ENCODE measurements at places on chromosomes 3 and 15. TPM values are rescaled to one million over a fixed set of nuclear protein-coding genes. Genes with fewer than 3 reads are reported as not detected.

The EHD4 gene
- 24.6 TPM for total RNA-seq

The GPR149 gene
- not detected for total RNA-seq

The SPG11 gene
- 98.2 TPM for total RNA-seq

The MCCC1 gene
- 47.4 TPM for total RNA-seq

The MTFMT gene
- 18.7 TPM for total RNA-seq

The AGTR1 gene
- total RNA-seq: 12.0 TPM

The BNC1 gene
- total RNA-seq: 18.2 TPM

The TRPC1 gene
- 12.0 TPM for total RNA-seq

The SHF gene
- total RNA-seq: 15.0 TPM

The GOLGA6B gene
- total RNA-seq: not detected

The C3orf85 gene
- not detected for total RNA-seq

The MLF1 gene
- 9.8 TPM for total RNA-seq

The CLDN16 gene
- 0.49 TPM for total RNA-seq

The TP63 gene
- 144 TPM for total RNA-seq

The CPEB1 gene
- total RNA-seq: 10.6 TPM

The FBXL2 gene
- 5.9 TPM for total RNA-seq

The SLC22A14 gene
- total RNA-seq: 0.49 TPM

The CHMP2B gene
- 28.2 TPM for total RNA-seq

The CNTN6 gene
- 0.98 TPM for total RNA-seq

DNA sequence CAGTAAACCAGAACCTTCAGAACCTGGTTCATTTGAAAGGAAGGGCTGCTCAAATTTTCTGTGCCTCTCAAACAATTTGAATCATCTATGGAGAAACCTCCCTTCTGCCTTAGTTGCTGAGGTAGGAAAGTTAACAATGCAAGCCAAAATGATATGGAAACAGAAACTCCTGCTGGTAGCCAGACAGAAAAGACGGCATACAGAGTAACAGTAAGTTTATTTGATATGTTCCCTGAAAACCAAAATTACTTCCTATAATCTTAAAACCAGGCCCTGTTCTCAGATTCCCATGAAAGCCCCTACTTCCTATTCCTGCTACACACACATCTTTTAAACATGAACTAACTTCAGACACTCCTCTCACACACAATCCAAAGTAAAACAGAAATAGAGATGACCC lies 86.2 kb downstream of the TBC1D5 start:
- DNase-seq: no peak

GRCh38 chr3:71056327-71056726 lies 527.2 kb downstream of the FOXP1 start:
- no peak for DNase-seq

GRCh38 chr15:74326746-74327145 lies 40.7 kb downstream of the CYP11A1 start:
- no peak for DNase-seq

GRCh38 chr15:61367953-61368352 lies 138.9 kb upstream of the RORA start:
- no peak for DNase-seq

DNA sequence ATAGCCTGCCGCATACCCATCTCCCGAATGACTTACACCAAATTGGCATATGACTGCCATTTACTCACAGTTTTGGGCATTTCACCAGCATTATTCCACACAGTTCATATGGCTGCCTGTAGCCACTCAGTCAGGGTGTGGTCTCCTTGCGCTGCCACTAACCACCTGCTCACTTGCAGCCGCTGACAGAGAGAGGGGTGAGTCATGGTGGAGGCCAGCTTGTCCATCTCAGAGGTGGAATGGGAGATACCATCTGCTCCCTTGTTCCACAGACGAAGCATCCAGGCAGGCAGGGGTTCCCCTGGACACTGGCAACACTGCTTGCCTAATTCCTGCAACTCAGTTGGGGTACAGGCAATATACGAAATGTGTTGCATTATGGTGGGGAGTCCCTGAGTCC lies 15.6 kb downstream of the CCRL2 start:
- DNase-seq: no peak

DNA sequence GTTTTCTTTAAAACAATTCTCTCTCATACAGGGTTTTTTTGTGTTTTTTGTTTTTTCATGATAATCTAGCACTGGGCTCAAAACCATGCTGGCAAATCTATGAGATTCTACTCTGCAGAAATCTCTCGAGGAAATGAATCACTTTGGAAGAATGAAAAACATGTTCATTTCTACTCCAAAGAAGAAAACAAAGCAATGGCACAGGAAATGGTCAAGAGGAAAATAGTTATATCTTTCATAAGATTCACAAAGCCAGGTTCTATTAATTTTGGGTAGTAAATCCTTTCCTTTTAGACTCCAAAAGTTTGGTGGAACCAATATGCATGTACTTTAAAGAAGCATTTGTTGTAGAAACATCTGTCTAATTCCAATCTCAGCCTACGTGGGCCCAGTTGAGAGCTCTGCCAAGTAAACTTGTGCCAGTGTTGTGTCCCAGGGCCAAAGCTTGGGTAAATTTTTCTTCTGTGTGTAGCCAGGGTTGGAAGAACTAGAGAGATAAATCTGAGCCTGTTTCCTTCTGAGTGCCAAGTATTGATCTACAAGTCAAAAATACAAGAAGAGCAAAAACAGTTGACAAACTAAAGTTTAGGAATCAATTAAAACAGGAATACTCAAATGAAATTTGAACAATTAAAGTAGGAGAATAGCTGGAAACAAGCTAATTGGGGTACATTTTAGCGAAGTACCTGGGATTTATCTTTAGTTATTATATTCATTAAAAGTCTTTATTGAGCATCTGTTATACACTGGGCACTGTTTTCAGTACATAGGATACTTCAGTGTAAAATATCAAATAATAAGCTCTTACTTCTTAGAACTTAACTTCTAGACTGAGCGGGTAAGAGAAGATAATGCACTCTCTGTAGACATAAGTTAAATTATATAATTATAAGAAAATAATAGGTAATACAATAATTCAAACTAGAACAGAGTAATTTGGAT lies 657.5 kb upstream of the NECTIN3 start:
- DNase-seq: no peak

GRCh38 chr3:136485777-136486176 lies 235.6 kb downstream of the PCCB start:
- no peak for DNase-seq

GRCh38 chr3:53122933-53123305 lies 7.3 kb downstream of the RFT1 start:
- no peak for DNase-seq

DNA sequence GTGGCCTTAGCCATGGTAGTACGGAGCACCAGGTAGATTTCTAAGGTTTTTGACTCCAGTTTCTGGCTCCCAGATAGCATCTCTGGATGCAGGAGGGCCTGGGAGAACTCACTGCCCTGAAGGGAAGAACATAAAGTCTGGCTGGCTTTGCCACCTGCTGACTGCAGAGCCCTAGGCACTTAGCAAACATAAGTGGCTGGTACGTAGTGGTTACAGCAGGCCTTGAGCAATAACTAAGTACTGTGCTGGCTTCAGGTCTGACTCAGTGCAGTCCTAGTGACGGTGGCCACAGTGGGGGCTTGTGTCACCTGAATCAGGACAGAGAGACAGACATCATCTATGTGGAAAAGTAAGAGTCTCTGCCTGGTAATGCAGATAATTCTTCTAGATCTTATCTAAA lies 871.1 kb downstream of the PDCD6IP start:
- no peak for DNase-seq

DNA sequence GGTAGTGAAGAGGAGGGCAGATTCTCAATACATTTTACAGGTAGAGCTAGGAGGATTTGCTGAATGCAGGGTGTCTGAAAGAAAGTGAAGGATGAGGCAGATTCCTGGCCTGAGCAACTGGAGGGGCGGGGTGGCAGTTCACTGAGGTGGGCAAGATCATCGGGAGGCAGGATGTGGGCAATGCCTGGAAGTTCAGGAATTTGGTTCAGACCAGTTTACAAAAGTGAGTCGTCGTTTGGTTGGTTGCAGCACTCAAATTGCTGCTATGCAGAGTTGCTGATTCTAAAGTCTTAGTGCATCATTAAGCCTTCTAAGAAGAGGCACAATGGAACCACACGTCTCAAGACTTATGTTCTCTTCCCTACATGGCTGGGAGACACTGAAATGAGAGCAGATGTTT lies 134.0 kb downstream of the MFSD1 start:
- no peak for DNase-seq

- no peak for DNase-seq
Measured at GRCh38 chr15:39184701-39185390, 396.0 kb upstream of the THBS1 start.

GRCh38 chr15:58070801-58071418 lies 5.4 kb upstream of the ALDH1A2 start:
- DNase-seq: no peak

DNA sequence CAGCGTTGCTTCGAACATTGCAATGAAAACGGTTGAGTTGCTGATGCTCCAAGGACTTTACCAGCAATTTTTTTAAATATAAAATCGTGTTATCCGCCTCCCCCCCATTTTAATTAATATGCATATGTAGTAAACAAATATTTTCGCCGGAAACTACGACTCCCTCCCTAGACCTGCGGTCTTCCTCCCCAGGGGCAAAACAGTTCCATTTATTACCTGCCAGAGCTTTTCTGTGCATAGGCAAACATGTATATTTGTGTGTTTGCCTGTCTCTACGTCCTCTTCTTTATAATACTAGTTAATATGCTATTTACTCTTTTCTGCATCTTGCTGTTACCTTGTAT lies 593 bp upstream of the RSL24D1 start:
- no peak for DNase-seq

- DNase-seq: no peak
Measured at GRCh38 chr3:63611382-63611781, 41.1 kb upstream of the SNTN start.

DNA sequence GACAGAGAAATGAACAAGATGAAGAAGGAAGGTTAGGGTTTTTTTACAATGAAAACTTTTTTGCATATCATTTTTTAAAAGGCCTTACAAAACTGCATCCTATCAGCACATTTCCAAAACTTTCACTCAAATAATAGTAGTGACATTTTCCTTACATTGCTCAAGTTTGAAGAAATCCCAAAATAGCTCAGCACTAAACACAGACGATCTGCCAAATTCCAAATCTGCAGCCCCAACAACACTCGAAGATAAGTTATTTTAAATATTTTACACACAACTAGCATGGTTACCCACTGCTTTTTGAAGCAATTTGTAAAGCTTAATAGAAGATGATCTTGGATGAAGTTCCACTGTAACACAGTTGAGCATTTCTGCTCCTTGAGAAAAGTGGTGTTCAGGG lies 535.6 kb upstream of the ALCAM start:
- DNase-seq: no peak

- no peak for DNase-seq
Measured at GRCh38 chr3:147538034-147538433, 128.9 kb downstream of the ZIC1 start.

- no peak for DNase-seq
Measured at GRCh38 chr15:60394689-60395097, 3.1 kb downstream of the ANXA2 start.

- no peak for DNase-seq
Measured at GRCh38 chr15:90483637-90484036, 46.1 kb upstream of the CRTC3 start.

DNA sequence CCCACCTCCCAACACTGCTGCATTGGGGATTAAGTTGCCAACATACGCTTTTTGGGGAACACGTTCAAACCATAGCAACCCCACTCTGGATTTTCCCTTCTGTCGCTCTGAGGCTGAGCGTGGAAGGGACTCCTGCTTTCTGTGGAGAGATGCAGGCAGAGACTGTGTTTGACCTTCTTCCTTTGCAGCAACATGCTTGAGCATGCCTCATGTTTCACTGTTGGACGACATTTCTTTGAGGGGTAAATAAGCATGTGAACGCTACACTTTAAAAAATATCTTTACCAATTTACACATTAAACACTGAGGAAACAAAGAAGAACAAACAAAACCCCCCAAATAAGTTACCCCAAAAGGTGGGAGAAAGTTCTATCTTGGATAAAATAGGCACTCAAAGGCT lies 14.2 kb upstream of the MAPK6 start:
- DNase-seq: no peak

- DNase-seq: no peak
Measured at GRCh38 chr3:137259089-137259488, 301.3 kb downstream of the IL20RB start.

GRCh38 chr15:75148280-75148679 lies 53.4 kb upstream of the C15orf39 start:
- no peak for DNase-seq

DNA sequence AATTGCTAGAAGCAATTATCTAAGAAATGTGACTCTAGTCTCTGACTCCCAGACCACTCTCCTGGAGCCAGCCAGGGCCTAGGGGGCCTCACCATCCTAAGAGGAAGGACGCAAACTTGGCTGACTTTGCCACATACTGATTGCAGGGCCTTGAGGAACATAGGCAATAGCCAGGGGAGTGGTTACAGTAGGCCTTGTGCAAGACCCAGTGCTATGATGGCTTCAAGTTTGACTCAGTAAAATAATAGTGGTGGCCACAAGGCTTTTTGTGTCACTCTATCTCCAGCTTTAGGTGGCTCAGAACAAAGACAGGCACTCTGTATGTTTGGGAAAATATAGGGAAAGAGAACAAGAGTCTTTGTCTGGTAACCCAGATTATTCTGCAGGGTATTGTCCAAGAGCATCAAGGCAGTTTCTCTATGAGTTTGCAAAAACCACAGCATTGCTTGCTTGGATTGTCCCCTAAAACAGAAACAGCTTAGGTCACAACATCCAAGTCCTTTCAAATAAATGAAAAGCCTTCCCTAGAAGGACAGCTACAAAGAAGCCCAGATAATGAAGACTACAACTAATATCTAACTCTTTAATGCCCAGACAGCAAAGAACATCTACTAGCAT lies 631.5 kb downstream of the PYDC2 start:
- no peak for DNase-seq

All from vagina (tissue), 2 donors.